ENCODE measurements at places on chromosomes 4 and X.

DNA sequence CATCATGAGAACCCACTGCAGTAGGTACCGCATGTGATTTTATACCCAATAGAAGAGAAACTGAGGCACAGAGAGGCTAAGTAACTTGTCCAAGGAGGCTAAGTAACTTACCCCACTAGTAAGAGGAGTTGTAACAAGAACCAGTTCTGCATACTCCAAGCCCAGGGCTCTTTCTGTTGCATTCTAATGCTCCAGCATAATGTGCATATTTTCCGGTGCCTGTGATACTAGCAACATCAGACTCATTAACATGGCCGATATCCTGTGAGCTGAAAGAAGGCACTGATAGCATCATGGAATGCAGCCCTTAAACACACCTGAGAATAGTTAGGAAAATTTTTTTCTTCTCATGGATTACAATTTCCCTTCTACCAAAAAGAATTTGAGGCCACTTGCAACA lies 39.7 kb upstream of the KLF3 start:
- DNase-seq: no peak

DNA sequence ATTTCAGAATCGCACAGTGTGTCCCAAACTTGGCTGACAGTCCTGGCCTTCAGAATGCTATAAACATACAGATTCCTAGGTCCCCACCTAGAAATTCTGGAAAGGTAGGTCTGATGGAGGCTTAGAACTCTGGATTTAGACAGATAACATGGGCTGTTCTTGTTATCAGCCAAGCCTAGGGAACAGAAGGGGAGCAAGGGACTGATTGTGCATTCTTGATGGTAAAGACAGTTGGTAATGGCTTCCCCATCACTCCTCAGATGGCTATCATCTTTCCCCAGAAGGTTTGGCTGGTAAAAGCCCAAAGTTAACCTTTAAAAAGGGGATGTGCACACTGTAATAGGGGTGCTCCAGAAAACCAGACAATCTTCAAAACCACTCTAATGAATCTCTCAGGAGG lies 35.7 kb downstream of the DIPK2B start:
- DNase-seq: no peak

DNA sequence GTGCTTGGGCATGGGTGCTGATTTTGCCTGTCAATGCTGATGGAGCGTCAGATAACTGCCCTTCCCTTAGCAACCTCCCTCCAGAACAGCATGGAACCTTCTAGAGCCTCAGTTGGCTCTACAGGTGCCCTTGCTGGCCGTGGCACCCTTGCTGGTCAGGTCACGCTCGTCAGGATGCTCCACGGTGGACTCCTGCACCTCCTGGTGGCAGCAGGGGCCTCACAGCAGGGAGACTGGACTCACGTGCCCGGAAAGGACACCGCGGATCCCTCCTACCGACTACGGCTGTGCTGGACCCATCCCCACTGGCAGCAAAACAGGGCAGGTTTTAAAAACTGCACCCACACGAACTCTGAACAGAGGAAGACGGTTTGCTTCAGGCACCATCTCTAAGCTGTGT lies 82.1 kb upstream of the AFAP1 start:
- no peak for DNase-seq

DNA sequence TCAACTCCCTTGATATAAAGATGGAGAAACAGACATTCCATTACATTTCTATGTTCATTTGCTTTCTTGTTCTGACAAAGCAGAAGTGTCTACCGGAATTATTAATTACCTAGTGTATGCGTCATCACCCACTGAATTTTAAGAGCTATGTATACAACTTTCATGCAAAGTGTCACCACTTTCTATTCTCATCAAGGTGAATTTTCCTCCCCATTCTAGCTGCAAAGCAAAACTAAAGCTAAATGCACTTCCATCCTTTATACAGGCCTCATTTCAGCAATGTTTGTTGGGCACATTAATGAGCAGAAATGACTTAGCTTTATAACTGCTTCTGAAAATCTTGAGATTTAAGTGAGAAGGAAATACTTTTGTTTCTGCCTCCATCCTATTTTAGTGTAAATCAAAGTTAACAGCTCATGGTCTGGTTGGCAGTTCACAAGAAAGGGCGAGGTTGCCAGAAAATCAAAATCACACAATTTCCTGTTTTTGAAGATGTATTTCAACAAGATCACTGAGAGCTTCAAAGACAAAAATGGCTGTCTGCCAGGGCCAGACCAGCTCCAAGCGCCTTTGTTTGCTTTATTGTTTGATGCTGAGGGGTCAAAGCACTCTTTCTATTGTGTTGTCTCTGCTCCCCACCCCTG lies 7.2 kb upstream of the FAM9C start:
- no peak for DNase-seq

DNA sequence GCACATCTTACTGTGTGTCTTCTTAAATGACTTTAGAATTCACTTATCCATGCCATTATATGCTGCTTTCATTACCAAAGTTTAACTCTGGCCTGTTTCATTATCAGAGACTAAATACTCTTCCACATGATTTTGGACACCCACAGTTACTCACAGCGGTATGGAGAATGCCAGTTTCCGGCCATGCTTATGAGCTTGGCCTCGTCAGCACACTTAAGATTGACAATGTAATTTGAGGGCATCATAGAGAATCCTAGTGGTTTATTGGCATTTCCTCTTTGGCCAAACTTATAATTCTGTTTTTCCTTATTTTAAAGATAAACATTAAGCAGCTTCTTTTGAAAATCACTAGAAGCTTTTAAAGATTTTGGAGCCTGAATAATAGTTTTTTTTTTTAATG lies 104.5 kb downstream of the IRF2 start:
- DNase-seq: no peak

DNA sequence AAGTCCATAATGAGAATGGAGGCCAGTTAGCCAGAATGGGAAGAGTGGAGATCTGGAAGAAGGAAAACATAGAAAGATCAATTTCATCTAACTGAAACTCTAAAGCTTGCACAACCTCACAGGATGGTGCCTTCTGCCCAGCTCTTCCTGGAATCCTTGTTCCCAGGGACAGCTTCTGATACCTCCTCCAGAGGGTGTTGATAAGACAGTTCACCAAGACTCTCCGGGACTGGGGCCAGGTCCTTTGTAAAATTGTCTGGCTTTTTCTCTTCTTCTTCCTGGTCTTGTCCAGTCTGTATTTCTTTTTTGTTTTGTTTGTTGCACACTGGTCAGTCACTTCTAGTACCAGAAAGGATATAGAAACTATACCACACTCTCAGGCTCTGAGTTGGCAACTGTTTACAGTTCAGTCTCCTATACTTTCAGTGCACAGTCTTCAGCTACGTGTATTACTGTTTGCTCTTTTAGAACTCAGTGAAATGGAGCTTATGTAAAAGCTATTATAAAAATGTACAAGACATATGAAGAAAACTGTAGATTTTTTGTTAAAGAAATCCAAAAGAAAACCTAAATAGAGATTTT lies 142.8 kb upstream of the RPL34 start:
- DNase-seq: no peak

- no peak for DNase-seq
Observed at GRCh38 chr4:2394528-2394927, 23.9 kb downstream of the ZFYVE28 start.

- no peak for DNase-seq
Observed at GRCh38 chrX:16664626-16665025, 14.7 kb downstream of the S100G start.

- DNase-seq: no peak
Observed at GRCh38 chr4:137253949-137254348, 278.3 kb downstream of the PCDH18 start.

- no peak for DNase-seq
Observed at GRCh38 chr4:80685214-80685613, 345.3 kb upstream of the BMP3 start.

- no peak for DNase-seq
Observed at GRCh38 chr4:188596021-188596420, 456.8 kb downstream of the TRIML1 start.

DNA sequence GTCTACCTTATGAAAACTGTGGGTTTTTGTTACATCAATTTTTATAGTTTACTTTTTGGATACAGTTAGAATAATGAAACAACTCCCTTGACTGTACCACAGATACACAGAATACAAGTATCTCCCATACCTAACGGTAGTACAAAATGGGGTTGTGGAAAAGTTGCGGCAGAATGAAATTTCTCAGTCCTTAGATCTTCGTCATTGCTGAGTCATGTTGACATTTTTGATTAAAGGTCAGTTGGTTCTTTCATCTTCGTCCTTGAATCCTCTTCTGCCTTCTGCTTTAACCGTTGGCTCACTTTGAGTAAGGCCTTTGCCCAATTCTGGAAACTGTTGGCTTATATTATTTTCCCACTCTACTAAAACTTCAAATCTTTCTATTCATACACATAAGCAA lies 75.6 kb downstream of the TRIML1 start:
- no peak for DNase-seq

GRCh38 chrX:100409610-100410590 lies at the start of gene PCDH19:
TSS of gene PCDH19 (minus strand) at chrX:100410273. CDS start at chrX:100408597, 1,676 bp downstream.
- DNase-seq: no peak

DNA sequence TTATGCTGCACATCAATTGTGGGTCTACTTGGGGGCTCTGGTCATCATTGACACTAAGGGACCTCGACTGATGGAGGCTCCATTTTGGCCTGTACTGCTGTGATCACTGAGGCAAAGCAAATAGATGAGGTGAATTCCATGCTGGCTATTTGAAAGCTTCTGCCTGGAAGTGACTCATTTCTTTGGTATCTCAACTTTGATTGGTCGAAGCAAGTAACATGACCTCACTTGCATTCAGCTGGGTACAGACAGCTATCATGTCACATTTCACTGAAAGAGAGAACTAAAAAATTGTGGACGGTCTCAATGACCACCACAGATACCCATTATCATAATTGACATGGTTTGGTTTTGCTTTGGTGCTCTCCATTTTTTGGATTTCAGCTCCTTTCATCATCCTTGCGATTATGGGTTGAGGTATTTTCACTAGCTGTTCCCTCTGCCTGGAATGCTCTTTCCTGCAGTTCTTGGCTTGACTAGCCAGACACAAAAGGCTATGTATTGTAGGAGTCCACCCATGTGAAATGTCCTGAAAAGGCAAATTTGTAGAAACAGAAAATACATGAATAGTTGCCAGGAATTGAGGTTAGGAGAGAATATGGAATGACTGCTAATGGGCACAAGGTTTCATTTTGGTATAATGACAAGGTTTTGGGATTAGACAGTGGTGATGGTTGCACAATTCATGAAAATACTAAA lies 369.2 kb upstream of the LCORL start:
- DNase-seq: no peak

DNA sequence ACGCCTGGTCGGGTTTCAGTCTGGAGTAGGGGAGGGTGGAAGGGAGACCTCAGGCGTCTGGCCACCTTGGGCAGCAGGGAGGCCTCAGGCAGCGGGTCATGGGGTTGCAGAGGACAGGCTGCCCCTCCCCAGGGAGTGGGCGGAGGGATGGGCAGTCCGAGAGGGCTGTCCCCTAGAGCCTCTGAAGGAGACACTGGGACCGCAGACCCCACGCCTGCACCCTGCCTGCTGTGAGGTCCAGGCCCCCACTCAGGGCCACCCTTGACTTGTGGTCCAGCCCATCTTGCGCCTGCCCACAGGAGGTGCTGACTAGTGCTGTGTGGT lies 16.5 kb downstream of the FGFRL1 start:
- DNase-seq: no peak

- DNase-seq: no peak
Observed at GRCh38 chr4:168844353-168845049, 165.6 kb downstream of the CBR4 start.

DNA sequence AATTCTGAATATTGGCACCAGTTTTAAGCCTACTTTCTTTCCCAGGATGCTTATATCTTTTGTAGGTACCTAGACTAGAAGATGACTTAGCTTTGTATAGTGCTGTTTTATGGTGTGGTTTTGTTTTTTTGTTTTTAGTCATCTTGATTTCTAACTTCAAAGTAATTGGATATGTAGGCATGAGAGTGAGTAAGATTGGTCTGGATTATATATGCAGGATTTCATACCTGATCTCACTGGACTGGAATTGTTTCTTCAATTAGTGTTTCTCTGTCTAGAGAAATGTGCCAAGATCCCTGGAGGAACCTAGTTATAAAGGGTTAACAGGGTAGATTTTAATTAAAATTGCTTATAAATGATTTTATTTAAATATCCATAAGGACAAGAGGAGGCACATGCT lies 23.1 kb downstream of the NAP1L5 start:
- no peak for DNase-seq

DNA sequence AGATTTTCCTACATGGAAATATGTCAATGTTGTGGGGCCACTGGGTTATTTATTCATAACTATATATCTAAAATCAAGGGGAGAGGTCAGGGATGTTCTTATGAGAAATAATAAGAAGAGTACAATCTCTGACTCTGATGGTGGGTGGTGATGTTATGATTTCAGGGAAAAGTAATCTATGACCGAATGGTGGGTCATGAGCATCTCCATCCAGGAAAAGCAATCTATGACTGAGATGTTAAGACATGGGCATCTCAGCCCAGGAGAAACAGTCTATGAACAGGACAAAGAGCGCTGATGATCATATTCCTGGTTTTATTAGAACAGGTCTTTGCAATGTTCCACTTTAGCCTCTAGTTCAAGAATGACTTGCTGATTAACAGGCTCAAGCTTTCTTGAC lies 137.1 kb downstream of the ARSF start:
- DNase-seq: no peak

DNA sequence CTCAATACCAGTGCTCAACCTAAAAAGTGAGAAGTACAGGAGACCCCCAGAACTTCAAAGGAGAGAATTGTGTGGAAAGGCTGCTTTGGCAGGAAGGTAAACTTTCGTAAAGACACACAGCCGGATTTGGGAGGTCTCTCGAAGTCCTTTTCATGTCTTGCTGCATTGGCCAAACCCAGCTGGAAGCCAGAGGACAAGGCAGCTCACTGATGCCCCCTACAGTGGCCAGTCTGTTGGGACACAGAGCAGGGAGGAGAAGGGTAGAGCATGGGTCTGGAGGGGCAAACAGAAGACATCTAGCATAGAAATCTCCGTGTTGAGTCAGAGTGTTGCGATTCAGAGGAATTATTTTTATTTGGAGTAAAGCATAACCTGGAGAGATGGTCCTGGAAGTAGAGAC lies 198.9 kb downstream of the ANK2 start:
- no peak for DNase-seq

DNA sequence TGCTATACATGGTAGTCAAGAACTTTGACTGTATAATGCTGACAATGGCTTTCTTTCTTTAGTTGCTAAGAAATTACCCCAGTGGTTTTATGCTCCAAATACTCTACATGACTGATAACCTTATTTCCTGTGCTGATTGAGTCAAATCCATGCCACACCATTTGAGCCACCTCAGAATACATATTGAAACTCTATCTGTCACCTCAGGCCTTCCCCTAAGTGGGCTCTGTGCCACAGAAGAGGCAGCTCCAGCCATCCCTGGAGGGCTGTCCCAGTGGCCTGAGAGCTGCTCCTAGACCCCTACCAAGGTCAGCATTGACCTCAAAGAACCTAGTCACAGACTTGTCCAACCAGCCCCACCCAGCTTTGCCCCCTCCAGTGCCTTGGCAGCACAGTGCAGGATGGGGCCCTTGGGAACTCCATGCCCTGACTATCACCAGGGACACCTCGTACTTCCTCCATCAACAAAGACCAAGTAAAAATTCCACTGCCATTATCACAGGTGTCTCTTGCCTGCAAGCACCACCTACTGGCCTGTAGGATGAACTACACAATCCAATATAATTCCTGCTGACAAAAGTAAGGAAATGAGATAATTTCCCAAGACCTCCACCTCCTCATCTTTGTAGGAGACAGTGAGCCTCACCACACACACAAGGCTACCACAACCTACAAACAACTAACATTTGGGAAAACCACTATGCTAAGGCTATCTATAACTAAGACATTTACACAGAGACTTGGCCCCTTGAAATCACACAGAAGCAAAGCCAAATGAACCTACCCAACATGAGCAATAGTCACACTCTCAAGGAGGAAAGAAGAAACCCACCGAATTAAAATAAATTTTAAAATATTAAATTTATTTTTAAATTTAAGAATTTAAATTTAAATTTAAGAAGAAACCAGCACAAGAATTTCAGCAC lies 239.9 kb downstream of the NKX6-1 start:
- no peak for DNase-seq
